ENCODE measurements at places on chromosomes 12 and 14.

DNA sequence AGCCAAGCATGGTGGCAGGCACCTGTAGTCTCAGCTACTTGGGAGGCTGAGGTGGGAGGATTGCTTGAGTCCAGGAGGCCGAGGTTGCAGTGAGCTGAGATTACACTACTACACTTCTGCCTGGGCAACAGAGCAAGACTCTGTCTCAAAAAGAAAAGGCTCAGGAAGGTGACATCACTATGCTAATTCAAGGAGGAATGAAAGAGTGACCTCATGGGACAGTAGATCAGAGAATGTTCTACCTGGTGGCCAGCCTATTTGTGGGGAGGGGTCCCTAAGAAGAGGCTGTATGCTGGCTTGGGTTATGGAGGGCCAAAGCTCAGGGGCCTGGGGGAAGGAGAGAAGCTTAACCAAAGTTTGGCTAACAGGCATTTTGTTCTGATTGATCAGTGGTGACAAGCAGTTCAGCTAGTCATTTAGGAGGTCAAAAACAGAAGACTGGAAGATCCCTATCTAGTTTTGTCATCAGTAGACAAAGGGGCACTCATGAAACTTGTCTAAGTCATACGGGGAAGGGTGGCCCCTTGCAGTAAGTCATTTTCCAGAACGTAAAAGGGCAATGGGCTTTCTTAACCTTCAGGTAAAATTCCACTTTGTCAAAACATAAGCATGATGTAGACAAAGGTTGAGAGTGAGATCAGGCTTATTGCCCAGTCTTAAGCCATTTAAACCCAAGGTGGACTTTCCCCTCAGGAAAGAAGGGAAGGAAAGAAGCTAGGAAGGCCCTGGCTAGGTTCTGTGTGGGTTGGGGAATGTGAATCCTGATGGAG lies 60.8 kb upstream of the EEA1 start:
- DNase-seq, result no peak

DNA sequence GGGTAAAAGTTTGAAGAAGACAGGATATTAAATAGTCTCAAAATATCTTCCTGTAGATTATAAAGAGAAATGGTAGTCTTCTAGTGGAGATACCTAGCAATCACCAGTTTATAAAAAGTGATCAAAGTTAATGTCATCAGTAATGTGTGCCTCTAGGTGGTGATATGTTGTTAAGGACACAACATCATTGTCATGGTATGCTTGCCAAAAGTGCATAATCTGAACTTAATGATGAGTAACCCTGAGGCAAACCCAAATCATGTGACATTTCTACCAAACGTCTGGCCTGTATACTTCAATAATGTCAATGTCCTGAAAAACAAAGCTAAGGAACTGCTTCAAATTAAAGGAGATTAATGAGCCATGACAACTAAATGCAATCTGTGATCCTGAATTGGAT lies 214.7 kb downstream of the PHLDA1 start:
- no peak for DNase-seq

- no peak for DNase-seq
Measured at GRCh38 chr14:70893062-70893845, 14.0 kb upstream of the PCNX1 start.

DNA sequence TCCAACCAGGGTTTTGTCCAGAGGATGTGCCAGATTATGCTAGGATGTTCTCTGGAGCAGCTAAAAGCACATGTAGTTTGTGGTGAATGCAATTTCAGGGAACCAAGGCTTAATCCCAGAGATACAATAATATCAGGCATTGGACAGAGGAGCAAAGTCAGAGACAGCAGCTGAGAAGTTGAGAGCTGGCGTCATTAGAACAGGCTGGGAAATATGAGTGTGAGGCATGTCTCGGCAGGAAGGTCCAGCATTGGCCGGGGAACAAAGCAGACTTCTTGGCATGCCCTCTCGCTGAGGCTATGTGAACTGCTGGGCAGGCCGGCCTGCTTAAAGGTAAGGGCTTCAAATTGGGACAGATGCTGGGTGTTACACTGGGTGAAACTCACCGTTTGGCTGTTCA lies 125.4 kb downstream of the CAND1 start:
- no peak for DNase-seq

GRCh38 chr12:13362260-13362841 lies 165.8 kb downstream of the EMP1 start:
- no peak for DNase-seq

DNA sequence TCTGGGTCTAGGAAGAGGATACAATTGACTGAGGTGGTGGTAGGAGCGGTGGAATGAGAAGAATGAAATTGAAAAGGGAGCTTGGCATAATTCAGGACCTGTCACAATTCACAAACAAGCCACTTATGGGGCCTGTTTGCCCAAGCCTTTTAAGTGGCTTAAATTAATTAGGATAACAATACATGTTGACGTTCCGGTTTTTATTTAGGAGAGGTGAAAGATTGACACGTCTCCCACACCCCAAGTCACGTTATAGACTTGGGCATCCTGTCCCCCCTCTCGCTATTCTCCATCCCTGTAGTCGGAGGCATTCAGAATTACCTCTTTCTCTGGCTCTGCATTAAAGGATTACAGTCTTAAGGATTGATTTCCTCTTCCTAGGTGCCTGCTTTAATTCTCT lies 954 bp upstream of the CALCOCO1 start:
- DNase-seq, result no peak

DNA sequence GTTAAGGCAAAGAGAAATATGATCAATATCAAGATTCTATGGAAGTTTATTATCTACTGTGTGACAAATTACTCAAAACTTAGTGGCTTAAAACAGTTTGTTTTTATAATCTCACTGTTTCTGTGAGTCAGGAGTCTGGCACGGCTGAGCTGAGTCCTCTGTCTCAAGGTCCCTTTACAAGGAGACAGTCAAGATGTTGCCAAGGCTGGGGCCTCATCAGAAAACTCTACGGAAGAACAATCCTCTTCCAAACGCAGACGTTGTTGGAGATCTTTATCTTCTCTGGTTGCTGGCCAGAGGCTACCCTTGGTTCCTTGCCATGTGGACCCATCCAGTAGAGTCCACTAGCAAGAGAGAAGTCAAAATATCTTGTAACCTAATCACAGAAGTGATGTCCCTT lies 100.6 kb upstream of the CCND2 start:
- no peak for DNase-seq

DNA sequence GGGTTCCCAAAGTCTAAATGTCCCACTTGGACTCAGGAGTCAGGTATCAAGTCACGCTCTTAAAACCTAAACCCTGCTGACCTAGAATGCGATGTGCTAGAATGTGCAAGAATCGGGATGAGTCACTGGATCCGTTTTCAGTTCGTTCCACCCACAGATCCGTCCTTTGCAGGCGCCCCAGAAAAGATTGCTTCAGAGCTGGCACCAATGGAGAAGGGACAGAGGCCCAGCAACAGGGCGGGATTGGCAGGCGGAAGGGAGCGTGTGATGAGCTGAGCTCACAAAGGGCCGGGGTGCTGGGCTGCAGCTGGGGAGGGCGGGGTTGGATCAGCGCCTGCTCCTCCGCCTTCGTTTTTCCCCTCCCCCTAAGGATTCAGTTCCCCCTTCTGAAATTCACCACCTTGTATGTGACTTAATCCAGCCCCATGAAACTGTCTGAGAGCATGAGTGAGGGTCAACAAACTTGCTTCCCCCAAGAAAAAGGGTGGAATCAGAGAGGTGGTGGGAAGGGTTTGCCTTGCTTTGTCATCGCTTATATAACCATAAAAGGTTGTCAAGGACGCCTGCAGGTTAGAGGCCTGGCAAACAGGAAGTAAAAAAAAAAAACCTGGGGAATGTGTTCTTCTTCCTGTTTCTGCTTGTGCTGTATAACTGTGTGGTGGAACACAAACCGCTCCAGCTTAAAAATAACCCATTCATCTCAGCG lies 2.8 kb upstream of the UBC start:
- DNase-seq, result no peak

- no peak for DNase-seq
Measured at GRCh38 chr12:110550981-110551380, 32.1 kb downstream of the PPTC7 start.

- DNase-seq, result no peak
Measured at GRCh38 chr12:106246891-106247673, 738 bp downstream of the CKAP4 start.

DNA sequence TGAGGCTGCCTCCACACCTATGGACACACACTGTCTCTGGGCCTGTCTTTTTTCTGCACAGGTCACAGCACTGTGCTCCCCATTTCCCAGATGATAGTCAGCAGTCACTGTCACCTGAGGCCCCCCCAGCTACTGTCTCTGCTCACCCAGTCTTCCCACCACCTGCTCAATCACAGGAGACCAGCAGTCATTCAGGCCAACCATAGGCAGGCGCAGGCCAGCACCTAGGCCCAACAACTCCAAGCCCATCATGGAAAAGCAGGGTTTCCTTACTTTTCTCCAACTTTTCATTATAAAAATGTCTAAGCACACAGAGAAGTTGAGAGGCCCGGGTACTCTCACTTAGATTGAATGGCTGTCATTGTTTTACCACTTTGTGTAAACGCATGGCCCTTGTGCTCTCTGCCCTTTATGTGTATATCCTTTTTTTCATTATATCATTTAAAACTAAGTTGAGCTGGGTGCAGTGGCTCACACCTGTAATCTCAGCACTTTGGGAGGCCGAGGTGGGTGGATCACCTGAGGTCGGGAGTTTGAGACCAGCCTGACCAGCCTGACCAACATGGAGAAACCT lies 7.1 kb downstream of the PXN start:
- DNase-seq, result no peak

- DNase-seq, result no peak
Measured at GRCh38 chr14:77313371-77313770, 7.3 kb downstream of the POMT2 start.

GRCh38 chr12:113203852-113204760 lies 17.2 kb upstream of the TPCN1 start:
- no peak for DNase-seq

DNA sequence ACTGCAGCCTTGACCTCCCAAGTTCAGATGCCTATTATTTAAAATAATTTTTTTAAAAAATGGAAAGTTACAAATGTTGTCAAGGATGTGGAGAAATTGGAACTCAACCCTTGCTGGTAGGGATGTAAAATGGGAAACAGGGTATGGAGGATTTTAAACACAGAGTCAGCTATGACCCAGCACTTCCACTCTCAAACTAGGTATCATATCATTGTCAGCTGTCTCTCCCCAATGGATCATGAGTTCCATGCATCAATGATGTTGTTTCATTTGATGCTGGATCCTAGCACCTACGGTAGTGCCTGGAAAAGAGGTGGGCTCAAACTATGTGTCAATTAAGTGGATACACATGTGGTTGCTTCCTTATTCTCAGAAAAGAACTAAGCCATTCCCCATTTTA lies 150.9 kb downstream of the RIMBP2 start:
- DNase-seq, result no peak

- no peak for DNase-seq
Measured at GRCh38 chr14:84421621-84422020, 1108.3 kb upstream of the FLRT2 start.

GRCh38 chr14:53034688-53035230 lies 83.9 kb upstream of the FERMT2 start:
- no peak for DNase-seq

DNA sequence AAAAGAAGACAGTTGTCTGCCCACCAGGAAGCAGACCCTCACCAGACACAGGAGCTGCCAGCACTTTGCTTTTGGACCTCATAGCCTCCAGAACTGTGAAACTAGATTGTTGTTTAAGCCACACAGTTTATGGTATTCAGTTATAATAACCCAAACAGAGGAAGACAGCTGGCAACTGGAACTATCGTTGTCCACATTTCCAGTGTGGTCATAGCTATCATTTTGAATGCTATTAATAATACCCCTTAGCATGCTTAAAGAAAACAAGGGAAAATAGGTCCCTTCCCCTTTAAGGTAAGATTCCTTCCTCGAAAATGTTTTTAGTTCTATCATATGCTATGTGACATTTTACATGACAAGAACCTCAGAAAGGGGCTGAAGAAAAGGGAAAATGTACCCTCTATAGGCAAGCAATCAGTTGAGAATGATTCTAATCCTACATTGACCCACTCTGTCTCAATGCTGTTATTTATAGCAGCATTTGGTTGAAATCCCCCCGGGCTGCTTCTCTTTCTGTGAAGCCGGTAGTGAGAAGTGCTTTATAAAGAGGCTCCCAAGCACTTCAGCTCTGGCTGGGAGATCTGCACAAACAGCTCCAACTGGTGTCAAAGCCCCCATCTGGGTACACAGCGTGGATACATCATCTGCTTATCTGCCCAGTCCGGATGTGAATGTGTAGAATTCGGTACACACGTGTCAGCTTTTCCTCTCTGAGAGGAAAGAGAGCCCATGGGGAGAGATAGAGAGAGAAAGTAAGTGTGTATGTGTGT lies 221.2 kb upstream of the FLRT2 start:
- DNase-seq, result peak; percentile 25

DNA sequence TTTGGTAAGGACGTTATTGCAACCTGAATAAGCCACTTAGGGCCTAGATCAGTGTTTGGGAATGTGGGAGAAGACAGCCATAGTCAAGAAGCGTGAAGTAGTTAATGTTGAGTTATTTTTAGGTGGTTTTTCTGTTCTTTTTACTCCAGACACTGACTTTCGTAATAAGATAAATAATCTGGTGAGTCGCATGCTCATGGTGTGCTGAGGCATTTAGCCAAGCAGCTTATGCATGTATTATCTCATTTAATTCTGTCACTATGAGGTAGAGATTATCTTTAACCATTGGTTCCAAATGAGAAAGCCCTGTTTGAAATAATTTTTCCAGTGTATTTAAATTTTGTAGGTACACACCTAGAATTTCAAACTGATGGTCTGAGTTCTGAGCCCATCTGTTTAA lies 67.3 kb downstream of the RCOR1 start:
- DNase-seq, result no peak

DNA sequence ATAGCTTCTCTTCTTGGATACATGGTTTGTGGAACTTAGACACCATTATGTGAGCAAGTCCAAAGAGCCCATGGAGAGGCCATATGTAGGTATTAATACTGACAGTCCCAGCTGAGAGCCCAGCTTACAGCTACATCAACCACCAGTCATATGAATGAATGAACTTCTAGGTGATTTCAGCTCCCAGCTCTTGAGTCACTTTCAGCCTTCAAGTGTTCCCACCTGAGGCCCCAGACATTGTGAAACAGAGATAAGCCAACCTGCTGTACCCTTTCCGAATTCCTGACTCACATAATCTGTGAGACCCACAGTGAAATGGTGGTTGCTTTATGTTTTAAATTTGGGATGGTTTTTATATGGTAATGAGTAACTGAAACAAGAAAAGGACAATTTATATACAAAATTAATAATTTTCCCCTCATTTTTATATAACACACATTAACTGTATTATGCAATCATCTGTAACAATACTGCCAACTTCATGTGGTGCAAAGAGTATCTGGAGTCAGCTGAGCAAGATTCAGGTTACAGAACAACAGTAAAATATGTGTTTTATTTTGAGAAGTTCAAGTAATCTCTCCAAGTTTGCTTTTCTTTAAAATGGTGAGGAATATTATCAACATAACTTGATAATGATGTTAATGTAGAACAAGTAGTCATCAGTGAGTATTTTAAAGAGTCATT lies 27.7 kb upstream of the FBXO33 start:
- DNase-seq, result no peak

GRCh38 chr12:131883521-131883900 lies 10.9 kb upstream of the ULK1 start:
- DNase-seq, result no peak

- DNase-seq, result no peak
Measured at GRCh38 chr14:60488175-60488574, 2.3 kb upstream of the C14orf39 start.

All from NCI-H2171 (cell line).